ENCODE measurements at places on chromosomes 7 and 10. TPM values are rescaled to one million over a fixed set of nuclear protein-coding genes. Genes with fewer than 3 reads are reported as not detected.

GRCh38 chr10:20858292-20859124 is 38.6 kb downstream of the NEBL start:
- peak; percentile 34 for DNase-seq

- DNase-seq = no peak
Measured at GRCh38 chr7:24729365-24730017, 27.8 kb downstream of the GSDME start.

DNA sequence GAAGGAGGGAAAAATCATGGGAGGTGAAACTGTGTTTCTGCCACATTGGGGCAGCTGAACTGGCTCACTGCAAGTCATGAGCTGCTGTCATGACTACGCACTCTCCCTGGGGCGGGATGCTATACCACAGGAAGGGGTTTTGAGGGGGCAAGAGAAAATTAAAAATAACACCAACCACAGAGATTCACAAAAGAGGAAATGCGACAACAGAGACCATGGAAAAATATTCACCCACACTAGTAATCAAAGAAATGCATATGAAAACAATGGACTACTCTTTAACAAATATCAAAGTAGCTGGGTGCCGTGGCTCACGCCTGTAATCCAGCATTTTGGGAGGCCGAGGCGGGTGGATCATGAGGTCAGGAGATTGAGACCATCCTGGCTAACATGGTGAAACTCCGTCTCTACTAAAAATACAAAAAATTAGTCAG is 65.2 kb upstream of the TM9SF3 start:
- no peak for DNase-seq

GRCh38 chr10:44577533-44577932 is 192.6 kb upstream of the CXCL12 start:
- DNase-seq = no peak

DNA sequence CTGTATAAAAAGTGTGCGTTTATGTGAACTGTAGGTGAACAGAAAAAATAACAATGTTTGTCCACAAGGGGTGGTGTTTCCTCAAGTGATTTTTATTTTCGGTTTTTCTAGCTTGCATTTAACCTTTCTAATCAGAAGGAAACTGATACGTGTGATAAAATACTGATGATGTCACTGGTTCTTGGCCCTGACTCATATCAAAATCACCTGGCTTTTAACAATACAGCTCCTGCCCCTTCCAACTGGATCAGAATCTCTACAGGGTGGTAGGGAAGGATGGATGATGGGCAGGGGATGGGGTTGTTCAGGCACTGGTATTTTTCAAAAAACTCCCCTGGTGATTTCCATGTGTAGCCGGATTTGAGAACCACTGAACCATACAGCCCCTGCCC is 10.9 kb downstream of the NPFFR1 start:
- no peak for DNase-seq

- DNase-seq = no peak
Measured at GRCh38 chr10:24883176-24883575, 69.2 kb downstream of the PRTFDC1 start.

Gene WIPF3
- 2.4 TPM for total RNA-seq

- no peak for DNase-seq
Measured at GRCh38 chr10:12768156-12769100, 233.1 kb downstream of the CCDC3 start.

DNA sequence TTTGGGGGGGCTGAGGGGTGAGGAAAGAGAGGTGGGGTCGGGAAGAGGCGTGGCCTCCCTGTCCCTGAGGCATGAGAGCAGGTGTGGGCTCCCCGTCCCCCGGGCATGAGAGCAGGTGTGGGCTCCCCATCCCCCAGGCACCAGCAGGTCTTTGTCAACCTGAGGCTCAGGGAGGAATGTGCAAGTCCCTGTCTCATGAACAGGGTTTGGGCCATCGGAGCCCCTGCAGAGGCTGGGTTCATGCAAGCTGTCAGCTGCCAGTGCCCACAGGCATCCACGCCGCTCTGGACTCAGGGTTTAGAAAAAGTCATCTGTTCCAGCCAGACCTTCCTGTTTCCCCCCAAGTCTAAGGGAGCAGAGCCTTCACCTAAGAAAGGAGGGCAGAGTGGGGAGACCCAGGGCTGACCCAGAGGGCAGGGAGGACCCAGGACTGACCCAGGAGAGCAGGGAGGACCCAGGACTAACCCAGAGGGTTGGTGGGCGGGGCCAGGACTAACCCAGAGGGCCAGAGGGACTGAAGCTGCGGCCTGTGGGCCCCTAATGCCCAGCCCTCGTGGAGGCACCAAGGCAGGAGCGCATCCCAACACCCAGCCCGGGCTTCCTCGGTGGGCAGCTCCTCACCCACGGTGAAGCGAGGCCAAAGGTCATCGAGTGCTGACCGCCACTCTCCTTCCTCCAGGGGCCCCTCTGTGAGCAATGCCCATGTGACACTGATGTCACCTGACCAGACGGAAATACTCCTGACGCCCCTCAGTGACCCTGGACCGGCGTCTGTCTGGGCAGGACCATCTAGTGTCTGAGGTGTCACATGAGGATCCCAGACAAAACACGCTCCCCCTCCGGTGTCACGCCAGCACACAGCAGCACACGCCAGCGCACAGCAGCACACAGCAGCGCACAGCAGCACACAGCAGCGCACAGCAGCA is 28.9 kb upstream of the GPR146 start:
- no peak for DNase-seq

DNA sequence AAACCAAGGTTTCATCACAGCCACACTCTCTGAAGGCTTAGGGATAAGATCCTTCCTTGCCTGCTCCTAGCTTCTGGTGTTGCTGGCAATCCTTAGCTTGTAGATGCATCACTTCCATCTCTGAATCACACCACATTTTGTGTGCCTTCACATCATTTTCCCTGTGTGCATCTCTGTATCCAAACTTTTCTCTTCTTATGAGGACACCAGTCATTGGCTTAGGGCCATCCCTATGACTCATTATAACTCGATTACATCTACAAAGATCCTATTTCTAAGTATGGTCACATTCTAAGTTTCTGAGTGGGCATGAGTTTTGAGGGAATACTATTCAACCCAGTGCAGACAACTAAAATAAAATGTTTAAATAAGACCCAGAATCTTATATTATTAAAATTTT is 121.7 kb downstream of the C7orf25 start:
- no peak for DNase-seq

- peak; percentile 82 for DNase-seq
Measured at GRCh38 chr7:1579481-1580421, 9.9 kb upstream of the PSMG3 start.

- DNase-seq = no peak
Measured at GRCh38 chr10:104331208-104331838, 6.9 kb downstream of the ITPRIP start.

GRCh38 chr10:123614888-123615287 is 51.3 kb upstream of the GPR26 start:
- no peak for DNase-seq

DNA sequence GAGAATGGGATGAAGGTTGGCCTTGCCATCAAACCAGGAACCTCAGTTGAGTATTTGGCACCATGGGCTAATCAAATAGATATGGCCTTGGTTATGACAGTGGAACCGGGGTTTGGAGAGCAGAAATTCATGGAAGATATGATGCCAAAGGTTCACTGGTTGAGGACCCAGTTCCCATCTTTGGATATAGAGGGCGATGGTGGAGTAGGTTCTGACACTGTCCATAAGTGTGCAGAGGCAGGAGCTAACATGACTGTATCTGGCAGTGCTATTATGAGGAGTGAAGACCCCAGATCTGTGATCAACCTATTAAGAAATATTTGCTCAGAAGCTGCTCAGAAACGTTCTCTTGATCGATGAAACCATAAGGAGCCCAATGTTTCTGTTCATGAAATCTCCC is 637 bp downstream of the RPEL1 start:
- DNase-seq = no peak

- no peak for DNase-seq
Measured at GRCh38 chr10:121781101-121781500, 146.7 kb downstream of the ATE1 start.

Gene NEBL
- 38.9 TPM for total RNA-seq

Gene NUDCD3
- 59.2 TPM for total RNA-seq

DNA sequence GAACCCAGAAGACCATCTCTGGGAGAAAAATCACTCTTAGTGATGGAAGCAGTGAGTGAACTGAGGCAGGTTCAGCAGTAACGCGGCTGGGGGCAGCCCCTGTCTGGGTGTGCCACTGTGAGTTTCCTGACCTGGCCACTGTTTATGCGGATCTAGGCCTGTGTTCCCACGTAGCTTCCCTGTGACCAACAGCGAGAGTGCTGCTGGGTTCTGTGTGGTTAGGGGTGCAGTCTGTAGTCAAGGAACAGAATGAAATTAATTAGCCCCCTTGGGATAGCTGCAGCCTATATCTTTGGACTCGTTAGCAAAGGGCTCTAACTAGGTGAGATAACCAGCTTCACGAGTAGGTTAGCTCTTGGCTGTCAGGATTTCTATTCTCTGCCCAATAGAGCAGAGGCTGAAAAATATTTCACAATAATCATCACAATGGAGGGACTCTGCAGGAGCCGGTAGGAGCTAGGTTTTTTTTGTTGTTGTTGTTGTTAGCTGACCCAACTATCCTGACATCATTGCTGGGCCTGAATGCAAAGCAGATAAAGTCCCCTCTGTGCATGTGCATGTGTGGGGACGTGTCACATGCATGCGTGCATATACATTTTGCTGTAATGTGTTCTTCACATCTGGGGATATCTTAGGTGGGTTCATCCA is 164.9 kb downstream of the TMEM178B start:
- DNase-seq = no peak

Gene SHTN1
- 22.9 TPM for total RNA-seq

- no peak for DNase-seq
Measured at GRCh38 chr10:104268405-104268712, 625 bp upstream of the GSTO2 start.
